ENCODE measurements at places on chromosomes 11 and 22.

DNA sequence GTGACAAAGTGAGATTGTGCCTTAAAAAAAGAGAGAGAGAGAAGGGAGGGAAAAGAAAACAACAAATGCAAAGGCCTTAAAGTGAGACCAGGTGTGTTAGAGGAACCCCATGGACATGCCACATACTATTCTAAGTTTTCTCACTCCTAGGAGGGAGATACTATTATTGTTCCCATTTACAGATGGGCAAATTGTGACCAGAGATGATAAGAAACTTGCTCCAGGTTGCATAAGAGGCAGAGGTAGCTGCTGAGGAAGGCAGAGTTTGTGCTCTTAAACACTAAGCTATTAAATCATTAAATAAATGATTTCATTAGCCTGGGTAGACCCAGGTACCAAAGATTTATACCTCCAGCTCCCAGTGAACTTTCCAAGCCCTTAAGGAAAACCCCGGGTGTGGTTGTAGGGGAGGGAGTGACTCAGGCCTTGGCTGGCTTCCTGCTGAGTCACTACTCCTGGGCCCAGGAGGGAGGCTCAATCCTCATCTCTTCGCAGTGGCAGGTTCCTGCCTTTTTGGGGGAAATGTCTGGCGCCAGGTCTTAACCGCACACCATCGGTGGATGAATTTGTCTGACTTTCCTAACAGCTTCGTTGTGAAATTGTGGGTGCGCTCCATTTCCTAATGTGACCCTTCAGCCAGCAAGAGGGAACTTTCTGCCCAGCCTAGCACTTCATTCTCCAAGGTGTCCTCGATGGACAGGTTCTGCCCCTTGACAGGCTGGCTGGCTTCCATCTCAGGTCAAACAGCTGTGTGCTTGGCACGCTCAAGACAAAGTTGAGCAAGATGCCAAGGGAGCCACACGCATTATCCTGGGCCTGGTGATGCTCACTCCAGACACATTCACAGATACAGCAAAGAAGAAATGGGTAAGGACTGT, 33.4 kb upstream of the PTPRJ start:
- DNase-seq: no peak

DNA sequence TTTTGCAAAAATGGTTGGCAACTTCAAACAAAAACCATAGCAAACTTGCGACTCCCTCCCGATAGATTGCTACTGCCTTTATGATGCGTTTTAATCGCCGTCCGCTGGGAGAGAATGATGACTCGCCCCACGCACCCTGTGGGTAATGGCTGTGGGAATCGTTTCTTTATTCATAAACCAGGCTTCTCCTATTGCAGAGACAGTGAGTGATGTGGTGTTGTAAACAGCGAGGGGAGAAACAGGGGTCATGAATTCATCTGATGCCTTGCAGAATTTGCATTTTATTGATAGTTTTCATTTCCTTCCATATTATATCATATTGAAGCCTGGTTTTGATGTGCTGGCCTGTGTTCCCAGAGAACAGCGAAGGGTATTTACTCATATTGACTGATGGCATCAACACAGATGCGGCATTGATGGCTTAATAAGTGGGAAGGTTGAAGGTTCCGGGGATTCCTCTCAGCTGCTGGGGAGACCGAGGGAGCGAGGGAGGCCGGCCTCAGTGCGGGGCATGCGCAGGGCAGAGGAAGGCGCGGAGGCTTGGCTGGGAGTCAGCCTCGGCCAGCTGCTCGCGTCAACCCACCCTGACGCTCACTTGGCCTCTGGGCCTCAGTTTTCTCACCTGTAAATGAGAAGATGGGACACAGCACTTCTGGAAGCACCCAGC, 41.3 kb downstream of the ARHGAP8 start:
- no peak for DNase-seq

GRCh38 chr11:127632976-127633680, 632.6 kb upstream of the KIRREL3 start:
- DNase-seq: no peak

- no peak for DNase-seq
Measured at GRCh38 chr11:64357446-64357845, 1.5 kb upstream of the RPS6KA4 start.

DNA sequence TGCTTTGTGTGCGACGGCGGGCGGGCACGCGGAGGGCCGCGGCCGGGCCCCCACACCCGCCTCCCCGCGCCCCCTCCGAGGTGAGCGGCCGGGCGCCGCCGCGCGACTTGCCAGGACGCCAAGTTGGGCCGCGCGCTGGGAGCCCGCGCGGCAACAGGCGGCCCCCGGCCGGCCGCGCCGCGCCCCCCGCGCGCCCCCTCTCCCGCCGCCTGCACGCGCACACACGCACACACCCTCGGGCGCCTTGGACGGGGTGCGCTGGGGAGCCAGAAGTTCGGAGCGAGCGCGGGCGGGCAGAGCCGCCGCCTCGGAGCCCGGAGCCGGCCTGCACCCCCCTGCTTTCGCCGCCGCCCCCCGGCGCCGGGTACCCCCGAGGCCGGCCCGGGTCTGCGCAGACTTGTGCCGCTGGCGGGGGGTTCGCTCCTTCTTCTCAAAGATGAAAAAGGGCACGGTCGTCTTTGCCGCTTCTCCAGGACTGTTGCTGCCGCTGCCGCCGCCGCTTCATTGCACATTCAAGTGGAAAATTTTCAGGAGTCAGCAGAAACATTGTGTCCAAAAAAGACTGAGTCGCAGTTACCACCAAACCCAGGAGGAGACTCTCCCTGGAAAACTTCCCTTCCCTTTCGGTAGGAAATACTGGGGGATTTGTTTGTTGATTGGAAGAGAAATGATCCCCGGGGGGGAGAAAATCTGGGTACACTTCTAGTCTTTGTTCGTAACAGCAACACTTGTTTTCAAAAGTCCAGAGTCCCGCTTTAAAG, 895 bp downstream of the TEAD1 start:
- no peak for DNase-seq
